ENCODE measurements at places on chromosomes 2 and 18. TPM values are rescaled to one million over a fixed set of nuclear protein-coding genes. Genes with fewer than 3 reads are reported as not detected.
A peak's percentile ranks its signal among the peaks of the same experiment; 100 is the strongest.

- DNase-seq = peak; percentile 50
Measured at GRCh38 chr2:222319586-222320435, 21.0 kb upstream of the PAX3 start.

DNA sequence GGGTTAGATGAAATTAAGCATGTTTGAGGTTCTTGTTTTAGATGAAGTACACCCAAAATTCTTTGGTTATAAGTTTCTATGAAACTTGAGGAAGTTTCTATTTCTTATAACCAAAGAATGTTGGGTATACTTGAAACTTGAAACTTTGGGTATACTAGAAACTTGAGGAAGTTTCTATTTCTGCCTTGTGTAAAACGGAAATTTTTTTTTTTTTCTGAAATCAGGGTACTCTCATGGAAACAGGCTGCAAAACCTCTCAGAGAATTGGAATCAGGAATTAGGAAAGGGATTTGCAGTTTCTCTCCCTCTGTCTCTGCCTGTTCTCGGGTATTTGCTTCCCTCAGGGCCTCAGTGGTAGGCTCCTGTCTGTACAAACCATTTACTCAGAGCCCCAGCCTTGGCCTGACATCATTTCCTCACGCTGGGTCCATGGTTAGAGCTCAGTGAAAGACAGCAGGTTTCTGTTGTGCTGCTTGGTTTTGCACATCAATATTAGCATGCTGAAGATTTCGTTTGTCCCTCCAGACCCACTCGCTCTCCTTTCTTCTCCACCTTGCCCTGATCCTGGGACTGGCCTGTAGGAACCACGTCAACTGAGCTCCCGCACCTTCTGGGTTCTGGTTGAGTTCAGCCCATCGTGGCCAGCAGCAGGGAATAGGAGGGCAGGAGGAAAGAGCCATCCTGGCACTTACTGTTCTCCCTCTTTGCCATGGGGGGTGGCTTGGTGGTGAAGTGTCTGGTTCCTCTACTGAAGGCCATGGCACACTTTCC lies 106.4 kb downstream of the POLR1A start:
- peak; percentile 60 for DNase-seq

The IL36A gene
- total RNA-seq = 0.72 TPM

The AFF3 gene
- total RNA-seq = 18.0 TPM

The DSEL gene
- 23.4 TPM for total RNA-seq

Measured in tongue (tissue), 3 donors.